ENCODE measurements at places on chromosomes 2 and 18. TPM values are rescaled to one million over a fixed set of nuclear protein-coding genes. Genes with fewer than 3 reads are reported as not detected.

- peak overlapping the region; percentile 39 for H3K4me3 ChIP-seq
- peak; percentile 55 for DNase-seq
- H3K36me3 ChIP-seq = peaks cover 2% of the 10 kb centered on the region
- H3K4me1 ChIP-seq = peaks cover 38% of the 10 kb centered on the region
- no peaks in the 10 kb centered on the region for H3K27me3 ChIP-seq
Observed at GRCh38 chr18:58862851-58863538, 1.7 kb upstream of the ZNF532 start.

DNA sequence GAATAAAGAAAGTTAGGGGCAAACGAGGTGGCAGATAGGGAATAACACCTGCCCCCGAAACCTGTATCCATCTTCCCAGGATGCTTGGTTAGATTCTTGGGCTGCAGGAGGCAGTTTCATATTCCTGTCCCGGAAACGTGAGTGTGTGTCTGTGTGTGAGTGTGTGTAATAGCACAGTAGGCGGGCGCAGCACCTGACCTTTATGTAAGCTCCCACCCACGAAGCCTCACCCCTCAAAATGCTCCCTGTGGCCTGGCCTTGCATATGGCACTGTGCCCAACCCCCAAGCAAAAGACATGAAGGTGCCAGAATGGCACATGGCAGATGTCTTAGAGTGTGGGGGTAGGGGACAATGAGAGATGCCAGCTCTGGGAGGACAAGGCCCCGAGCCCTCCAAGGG, 48.9 kb downstream of the EFR3B start:
- no peaks in the 10 kb centered on the region for H3K36me3 ChIP-seq
- no peaks in the 10 kb centered on the region for H3K4me1 ChIP-seq
- no peak for DNase-seq
- H3K4me3 ChIP-seq = no peak overlapping the region
- H3K27me3 ChIP-seq = no peaks in the 10 kb centered on the region
- H3K27ac ChIP-seq = no peak overlapping the region

Gene GKN1
- not detected for polyA plus RNA-seq

- no peak overlapping the region for H3K27ac ChIP-seq
- no peaks in the 10 kb centered on the region for H3K36me3 ChIP-seq
- no peaks in the 10 kb centered on the region for H3K27me3 ChIP-seq
Observed at GRCh38 chr2:118527571-118527970, 319.9 kb downstream of the EN1 start.

Gene LOXHD1
- not detected for polyA plus RNA-seq

- no peaks in the 10 kb centered on the region for H3K36me3 ChIP-seq
- no peaks in the 10 kb centered on the region for H3K4me1 ChIP-seq
- DNase-seq = no peak
- no peak overlapping the region for H3K27ac ChIP-seq
- no peaks in the 10 kb centered on the region for H3K27me3 ChIP-seq
Observed at GRCh38 chr2:233303252-233303651, 4.4 kb upstream of the SAG start.

Gene SIX2
- polyA plus RNA-seq = 0.45 TPM

Gene ASTL
- polyA plus RNA-seq = not detected

Gene DPY30
- 78.4 TPM for polyA plus RNA-seq

- no peak overlapping the region for H3K4me3 ChIP-seq
- H3K36me3 ChIP-seq = no peaks in the 10 kb centered on the region
- DNase-seq = no peak
- no peaks in the 10 kb centered on the region for H3K4me1 ChIP-seq
Observed at GRCh38 chr2:210888035-210888434, 331.6 kb downstream of the CPS1 start.

DNA sequence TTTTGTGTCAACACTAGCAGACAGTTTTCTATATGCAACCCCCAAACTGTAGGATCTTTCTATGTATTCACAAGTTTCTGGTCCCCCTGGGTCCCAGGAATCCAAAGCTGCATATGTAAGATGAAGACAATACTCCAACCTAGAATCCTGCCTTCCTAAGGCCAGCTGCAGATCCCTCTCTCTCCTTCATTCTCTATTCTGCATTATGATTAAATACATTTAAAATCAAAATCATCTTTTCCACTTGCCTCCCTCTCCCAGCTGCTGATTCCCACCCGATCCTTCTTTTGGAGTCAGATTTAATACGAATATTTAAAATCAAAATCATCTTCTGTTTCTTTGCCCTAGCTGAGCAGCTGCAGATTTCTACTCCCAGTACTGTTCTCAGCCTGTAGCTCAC, 783.0 kb upstream of the ZEB2 start:
- H3K36me3 ChIP-seq = no peaks in the 10 kb centered on the region
- no peak overlapping the region for H3K4me3 ChIP-seq
- no peaks in the 10 kb centered on the region for H3K27me3 ChIP-seq
- no peaks in the 10 kb centered on the region for H3K4me1 ChIP-seq

Measured in endothelial cell of umbilical vein (primary cell).